ENCODE measurements at places on chromosomes 12 and 14.

DNA sequence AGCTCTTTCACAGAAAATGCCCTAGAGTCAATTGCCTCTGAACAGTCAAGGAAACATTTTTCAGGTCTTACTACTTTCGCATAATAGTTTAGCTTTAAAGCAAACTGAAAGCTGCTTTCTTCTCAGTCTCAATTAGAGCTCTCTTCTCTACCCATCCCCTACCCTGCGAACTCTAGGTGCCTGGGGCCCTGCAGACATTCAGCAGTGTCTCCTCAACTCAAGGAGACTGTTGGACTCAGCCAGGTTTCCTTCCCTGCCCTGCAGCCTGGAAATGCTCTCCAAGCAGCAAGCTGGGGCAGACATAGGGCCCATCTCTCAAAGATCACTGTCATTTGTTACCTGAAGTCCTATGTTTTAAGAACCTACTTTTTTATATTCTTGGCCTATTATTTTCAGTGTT, 312.5 kb upstream of the PRICKLE1 start:
- DNase-seq: no peak

GRCh38 chr12:38116968-38117367, 199.6 kb upstream of the ALG10B start:
- DNase-seq: no peak

DNA sequence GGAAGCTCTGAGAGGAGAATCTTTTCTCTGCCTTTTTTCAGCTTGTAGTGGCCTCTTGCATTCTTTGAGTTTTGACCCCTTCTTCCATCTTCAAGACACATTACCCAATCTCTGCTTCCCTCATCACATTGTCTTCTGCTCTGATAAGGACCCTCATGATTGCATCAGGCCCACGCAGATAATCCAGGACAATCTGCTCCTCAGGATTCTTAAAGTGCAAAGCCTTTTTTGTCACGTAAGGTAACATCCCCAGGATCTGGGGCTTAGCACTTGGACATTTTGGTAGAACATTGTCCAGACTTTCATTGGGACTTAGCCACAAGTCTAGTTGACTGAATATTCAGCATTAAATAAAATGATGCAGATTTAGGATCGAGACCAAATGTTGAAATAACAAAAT, 521.2 kb downstream of the RMST start:
- DNase-seq: no peak

DNA sequence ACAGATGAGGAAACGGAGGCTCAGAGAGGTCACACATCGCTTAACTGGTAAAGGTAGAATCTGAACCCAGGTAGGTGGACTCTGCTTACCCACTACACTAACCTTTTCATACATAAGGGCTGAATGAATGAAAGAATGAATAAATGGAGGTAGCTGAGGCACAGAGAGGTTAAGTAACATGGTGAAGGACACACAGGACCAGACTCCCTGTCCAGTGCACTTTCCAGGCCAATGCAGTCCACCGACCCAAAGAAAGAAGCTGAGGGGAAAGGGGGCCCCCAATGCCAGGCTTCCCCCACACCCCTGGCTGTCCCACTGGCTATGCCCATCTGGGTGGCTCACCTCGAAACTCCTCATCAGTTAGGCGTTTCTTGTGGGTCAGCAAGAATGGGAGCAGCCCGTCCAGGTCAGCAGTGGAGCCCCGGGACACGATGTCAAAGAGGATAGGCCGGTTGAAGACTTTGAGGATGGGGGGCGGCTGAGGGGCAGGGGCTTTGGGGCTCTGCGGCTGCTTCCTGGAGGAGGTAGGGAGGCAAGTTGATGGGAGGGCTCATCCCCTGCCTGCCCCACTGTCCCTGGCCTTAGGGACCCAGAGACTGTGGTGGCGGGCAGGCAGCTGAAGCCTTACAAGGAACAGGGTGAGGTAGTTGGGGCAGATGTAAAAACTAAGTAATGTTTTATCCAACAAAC, 25.1 kb downstream of the TRPV4 start:
- no peak for DNase-seq

- DNase-seq: no peak
These were observed 2.4 kb downstream of the CBLN3 start for GRCh38 chr14:24426912-24427536.

GRCh38 chr12:86600664-86601231, 344.6 kb upstream of the MGAT4C start:
- DNase-seq: no peak

DNA sequence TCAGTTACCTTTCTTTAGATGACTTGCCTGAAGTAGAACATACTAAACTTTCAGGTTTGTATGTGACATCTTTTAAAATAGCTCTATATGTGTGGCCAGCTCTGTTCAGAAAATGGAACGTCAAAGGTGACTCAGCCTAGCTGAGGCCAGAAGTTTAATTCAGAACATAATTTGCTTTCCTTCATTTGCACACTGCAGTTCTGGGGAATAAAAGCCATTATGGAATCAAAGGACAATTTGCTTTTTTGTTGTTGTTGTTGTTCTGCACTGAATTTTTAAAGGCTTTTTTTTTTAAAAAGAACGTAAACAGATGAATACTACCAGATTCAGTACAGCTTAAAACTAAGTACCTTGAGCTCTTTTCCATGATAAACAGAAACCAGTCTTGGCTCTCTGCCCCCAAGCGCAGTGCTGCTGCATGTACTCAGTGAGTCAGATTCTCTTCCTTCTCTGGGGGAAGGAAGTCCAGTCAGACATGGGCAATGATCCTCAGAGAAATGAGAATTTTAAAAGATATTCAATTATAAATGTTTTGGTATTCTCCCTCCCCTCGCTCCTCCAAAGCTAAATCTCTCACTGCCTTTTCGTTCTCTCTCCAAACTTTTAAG, 644.2 kb downstream of the NOVA1 start:
- no peak for DNase-seq

- no peak for DNase-seq
These were observed 186.0 kb downstream of the TMTC3 start for GRCh38 chr12:88328090-88328489.

DNA sequence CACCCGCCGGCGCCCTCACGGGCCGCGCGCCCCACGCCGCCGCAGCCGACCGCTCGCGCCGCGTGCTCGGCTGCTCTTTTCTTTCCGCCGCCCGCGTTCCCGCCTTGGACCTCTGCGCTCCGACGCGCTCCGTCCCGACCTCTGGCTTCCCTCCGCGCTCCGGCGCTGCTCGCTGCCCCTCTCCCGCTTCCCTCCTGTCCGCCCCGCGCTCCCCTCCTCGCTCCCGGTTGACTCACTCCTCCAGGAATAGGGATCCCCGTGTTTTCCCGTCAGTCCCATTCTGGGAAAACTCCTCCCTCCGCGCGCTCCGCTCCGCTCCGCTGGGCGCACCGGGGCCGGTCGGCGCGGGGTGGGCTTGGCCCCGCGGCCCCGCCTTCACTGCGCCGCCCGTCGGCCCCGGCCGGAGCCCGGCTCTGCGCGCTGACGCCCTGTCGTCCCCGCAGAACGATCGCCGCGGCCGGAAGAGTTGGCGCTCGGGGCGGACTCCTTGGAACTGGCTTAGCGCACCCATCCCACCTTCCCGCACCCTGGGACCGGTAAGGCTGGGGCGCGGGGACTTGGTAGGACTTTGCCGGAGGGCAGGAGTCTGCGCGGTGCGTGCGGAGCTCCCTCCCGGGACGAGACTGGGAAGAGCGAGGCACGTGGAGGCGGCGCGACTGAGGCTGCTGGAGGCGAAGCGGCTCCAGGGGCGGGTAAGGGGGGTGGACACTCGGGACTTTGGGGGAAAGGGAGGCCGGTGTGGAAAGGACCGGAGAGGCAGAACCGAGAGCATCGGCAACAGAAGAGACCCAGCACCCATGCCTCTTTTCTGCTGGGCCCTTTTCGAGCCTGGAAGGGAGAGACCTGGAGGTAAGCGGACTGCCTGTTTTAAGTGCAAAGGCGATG, 550 bp downstream of the TEAD4 start:
- DNase-seq: no peak

- DNase-seq: no peak
These were observed 4.2 kb downstream of the RNASE9 start for GRCh38 chr14:20556500-20557211.

GRCh38 chr12:3257411-3257810, 180.2 kb downstream of the TSPAN9 start:
- DNase-seq: no peak

DNA sequence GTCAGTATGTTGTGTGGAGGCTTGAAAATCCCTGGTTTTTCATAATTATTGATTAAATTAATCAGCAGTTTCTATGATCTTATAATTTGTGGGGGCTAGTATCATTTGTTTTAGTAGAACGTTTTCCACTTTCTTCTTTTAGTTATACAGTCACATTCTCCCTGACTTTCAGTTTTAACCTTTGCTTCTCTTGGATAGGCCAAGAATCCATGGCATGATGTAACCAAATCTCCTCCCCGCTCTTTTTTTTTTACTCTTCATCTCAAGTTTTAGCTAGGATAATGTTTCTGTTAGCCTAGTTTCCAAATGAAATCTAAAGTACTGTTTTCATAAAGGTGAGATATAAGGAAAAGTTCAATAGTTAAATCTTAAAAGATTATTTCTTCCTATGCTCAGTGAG, 106.5 kb downstream of the TMEM117 start:
- no peak for DNase-seq

DNA sequence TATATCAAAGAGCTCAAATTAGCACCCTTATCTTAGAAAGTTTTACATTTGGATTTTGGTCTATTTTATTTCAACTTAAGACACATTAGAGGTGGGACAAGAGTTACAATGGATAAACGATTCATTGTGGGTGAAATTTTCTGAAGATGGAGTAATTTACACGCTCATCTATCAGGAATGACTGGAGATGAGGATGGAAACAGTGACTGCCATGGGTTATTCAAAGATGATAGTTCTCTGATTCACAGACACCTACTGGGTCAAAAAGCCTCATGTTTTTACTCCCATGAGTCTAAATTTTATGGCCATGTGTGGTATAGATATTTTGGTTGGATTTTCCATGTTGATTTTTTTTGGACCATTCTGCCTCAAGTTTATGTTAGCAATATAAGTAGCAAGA, 22.1 kb downstream of the SAMD4A start:
- no peak for DNase-seq

- no peak for DNase-seq
These were observed 59.9 kb downstream of the PRKAB1 start for GRCh38 chr12:119727600-119728443.

GRCh38 chr12:49098035-49098451, 3.4 kb upstream of the DHH start:
- peak; percentile 48 for DNase-seq

GRCh38 chr12:95208678-95209077, 8.6 kb downstream of the FGD6 start:
- DNase-seq: no peak

DNA sequence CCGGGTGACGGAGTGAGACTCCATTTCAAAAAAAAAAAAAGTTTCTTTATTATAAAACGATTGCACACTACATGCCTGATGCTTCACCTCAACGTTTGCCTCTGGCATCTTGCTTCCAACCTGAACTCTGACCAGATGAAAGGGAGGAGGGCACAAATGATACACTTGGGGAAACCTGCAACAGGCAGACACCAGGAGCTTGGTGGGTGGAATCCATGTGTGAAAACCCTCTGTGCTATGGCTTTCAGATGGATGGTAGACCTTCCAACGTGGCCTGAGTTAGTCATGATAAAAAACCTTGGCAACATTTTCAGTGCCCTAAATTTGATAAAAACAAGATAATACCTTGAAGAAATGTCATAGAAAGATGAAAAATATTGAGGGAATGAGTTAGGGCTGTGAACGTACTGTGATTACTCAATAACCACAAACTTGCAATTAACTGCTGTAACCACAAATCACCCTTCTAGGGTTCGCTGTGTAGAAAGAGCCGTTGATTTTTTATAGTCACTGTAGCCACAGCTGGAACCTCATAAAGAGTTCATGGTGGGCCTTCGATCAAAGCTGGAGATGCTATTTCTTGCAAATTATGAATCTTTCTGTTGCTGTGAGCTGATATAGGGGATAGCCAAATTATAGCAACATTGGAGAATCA, 26.1 kb upstream of the GZMB start:
- DNase-seq: no peak

GRCh38 chr12:124395284-124395752, 100.4 kb downstream of the RFLNA start:
- no peak for DNase-seq

DNA sequence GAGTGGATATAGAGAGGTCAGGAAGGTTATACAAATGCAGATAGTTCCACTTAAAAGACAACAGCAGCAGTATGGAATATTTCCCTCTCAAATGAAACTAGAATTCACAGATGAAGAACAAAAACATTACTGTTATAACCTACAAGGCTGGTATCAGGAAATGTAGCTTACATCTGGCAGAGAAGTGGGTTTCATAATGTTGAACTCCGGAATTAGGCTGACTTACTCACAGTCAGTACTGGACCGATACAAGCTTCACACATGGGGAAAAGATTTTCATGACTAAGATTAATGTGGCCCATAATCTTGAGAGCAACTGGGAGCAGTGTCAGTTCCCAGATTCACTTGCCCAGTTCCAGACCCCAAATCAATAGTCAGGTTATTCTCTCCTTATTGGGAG, 353.9 kb downstream of the DUSP6 start:
- DNase-seq: no peak

GRCh38 chr12:50052964-50053363, 4.4 kb upstream of the ASIC1 start:
- no peak for DNase-seq

DNA sequence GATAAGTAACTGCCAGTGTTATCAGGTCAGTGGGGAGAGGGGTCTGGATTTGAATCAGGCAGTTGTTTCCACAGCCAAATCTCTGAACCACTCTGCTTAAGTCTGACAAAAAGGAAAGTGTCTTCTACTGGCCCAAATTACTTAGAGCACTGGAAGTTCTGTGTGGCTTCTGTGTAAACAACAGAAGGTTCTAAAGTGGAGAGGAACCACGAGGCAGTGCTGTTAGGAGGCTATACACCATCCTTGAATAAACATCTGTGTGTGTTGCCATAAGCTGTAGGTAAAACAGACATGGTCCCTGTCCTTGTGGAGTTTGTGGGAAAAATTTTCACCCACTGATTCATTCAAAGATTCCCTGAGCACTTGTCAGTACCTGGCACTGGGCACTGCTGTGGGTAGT, 50.0 kb downstream of the GALNT4 start:
- no peak for DNase-seq

GRCh38 chr14:88669346-88669745, 106.5 kb downstream of the ZC3H14 start:
- DNase-seq: no peak

GRCh38 chr12:25280082-25280481, 29.4 kb upstream of the KRAS start:
- DNase-seq: no peak

GRCh38 chr14:77036484-77037214, 8.1 kb upstream of the IRF2BPL start:
- DNase-seq: no peak

- DNase-seq: no peak
These were observed 95.6 kb upstream of the SLC38A2 start for GRCh38 chr12:46468160-46468559.
